ENCODE measurements at places on chromosomes 6 and 20. TPM values are rescaled to one million over a fixed set of nuclear protein-coding genes. Genes with fewer than 3 reads are reported as not detected.

Gene KIF6
- total RNA-seq = 0.35 TPM

Gene CD24
- total RNA-seq = 17.6 TPM

- DNase-seq = no peak
Observed at GRCh38 chr6:6878887-6879585, 228.7 kb upstream of the RREB1 start.

Gene TREML1
- total RNA-seq = not detected

Gene LRFN2
- total RNA-seq = not detected

- DNase-seq = no peak
Observed at GRCh38 chr20:49032455-49032854, 13.7 kb upstream of the CSE1L start.

DNA sequence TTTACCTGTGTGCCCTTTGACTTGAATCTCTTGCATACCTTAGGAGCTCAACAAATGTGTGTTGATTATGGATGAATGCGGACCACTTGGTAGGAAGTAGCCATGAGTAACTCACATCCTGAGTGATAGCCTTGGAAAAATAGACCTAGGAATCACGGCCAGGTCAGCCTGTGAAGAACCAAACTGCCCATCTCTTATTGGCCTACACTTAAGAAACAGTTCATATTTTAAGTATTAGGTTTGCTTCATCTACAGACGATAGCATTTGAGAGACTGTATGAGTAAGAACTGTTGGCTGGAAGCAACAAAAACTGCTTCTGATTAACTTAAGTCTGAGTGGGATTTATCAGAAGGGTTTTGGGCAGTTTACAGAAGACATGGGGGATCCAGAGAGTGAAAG lies 320.1 kb upstream of the PRND start:
- no peak for DNase-seq

Gene ULBP2
- not detected for total RNA-seq

DNA sequence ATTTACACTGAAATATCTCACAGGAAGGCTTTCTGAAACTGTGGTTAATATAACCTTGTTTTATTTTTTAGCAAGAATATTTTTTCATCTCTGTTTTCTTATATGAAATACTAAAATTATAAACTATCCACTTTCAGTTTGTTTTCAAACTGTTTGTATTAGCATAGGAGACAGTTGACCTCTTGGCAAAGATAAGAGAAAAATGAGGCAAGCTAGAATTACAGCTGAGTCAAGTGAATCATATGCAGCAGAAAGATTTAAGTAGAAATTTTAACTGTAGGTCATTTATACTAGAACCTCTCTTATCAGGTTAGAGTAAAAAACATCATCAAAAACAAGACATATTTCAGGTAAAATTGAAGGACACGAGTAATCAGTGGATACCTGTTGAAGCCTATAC lies 792.6 kb downstream of the PHF3 start:
- no peak for DNase-seq

Gene TRAPPC3L
- not detected for total RNA-seq
